Muscle of back (tissue), 13 donors: ENCODE measurements at places on chromosomes 2 and 18. TPM values are rescaled to one million over a fixed set of nuclear protein-coding genes. Genes with fewer than 3 reads are reported as not detected.

DNA sequence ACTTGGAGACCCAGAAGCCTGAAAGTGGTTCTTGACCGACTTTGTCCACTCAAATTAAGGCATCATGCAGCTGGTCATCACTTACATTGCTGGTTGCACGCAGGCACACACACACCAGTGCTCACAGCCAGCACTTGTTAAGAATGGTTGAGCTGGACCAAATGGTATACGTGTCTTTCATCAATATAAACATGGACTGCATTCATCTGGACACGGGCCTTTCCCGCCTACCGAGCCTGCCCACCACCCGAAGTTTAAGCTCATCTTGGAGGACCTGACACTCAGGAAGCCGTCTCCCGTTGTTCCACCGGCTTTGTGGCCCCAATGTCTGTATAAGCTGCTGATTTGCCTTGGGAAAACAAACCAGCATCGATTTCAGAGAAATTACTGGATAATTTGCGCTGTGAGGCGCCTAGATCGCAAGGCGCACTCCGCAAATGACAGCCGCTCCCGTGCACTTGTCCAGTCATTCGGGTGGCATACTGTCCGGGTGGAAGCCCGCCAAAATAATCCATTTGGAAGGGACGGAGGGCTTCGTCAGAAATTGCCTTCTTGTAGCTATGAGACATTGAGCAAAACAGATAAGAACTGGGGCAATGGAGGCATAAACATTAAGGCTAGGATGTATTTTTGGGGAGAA lies 40.1 kb upstream of the AKAIN1 start:
- no peak for DNase-seq

DNA sequence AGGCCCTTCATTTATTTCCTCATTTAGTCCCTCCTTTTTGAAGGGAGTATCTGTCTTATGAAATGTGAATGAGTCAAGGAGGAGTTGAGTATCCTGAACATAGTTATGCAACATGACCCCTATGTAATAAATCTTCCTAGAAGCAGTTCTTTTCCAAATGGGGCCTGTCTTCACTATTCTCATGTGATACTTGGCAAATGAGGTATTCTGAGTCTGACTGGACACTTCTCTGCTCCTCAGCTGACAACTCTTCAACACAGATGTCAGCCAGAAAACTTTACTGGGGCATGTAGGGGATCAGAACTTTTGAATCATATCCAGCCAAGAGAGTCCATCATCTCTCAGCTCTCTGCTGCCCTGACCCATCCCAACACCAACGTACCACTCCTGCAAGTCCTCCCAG lies 291.6 kb downstream of the ZNF385B start:
- peak; percentile 36 for DNase-seq

DNA sequence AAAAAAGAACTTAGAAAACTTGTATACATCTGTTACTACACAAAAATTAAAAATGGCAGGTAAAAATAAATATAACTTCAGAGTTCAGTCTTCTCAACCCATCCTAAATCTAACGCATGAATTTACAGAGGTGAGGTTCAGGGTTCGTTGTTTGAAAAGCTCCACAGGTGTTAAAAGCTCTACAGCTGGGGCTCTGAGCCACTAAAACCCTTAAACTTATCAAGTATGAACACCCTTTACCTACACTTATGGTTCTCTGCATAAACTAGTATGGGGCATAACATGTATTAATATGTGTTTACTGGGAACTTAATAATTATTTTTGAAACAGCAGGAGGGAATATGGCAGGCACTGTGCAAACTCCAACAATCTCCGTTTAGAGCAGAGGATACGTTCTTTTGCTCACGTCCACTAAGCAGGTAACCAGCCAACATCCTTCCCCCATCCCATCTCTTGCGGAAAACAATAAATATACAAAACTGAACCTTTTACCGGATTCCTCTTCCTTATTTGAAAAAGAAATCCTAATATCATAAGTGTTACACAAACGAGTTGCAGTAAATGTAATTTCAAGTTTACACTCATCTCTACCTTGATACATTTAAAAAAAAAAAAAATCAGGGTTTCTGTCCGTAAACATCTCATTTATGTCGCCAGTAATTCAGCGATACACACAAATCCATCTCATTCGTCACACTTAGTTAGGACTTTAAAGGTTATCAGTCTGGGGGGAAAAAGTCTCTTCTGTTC lies 1.3 kb downstream of the PIAS2 start:
- DNase-seq, result no peak

FMNL2 gene
- polyA plus RNA-seq, result 21.4 TPM

- DNase-seq, result no peak
These were observed 13.9 kb downstream of the PAX8 start for GRCh38 chr2:113264713-113265403.

GRCh38 chr18:34092796-34093195 lies 131.9 kb downstream of the NOL4 start:
- no peak for DNase-seq

DNA sequence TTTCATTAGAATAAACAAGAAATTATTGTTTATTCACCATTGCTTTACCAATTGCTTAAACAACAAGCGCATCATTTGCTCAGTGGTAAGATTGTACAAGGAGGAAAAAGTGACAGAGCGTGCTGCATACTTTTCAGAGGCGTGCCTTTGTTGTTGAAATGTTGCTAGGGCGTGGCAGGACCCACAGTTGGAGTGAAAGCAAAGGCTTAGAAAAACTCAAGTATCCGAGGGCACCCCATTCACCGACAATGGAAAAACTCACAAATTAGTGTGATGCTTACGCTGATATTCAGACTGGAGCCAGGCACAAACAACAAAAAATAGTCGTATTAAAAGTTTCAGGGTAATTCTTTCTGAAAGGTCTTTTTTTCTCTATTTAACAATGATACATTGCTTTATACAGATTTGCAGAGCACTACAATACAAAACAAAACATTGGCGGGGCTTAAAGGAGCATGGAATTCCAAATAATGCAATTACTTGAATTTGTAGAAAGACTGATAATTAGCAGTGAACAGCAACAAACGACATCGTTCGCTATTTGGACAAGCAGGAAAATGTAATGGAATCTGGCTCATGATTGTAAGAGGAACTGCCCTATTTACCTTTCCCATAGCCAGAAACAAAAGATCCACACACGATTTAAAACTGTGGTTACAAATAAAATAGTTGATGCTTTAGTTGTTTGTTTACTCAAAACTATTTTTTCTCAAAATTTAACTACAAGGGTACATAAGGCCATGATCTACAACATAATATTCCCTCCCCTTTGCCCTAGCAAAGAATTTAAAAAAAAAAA lies 37.8 kb upstream of the RTTN start:
- no peak for DNase-seq

HAUS1 gene
- 25.6 TPM for polyA plus RNA-seq

GRCh38 chr2:232491139-232491780 lies 3.6 kb upstream of the ECEL1 start:
- no peak for DNase-seq

GRCh38 chr2:234081970-234082822 lies 31.7 kb downstream of the SPP2 start:
- DNase-seq, result no peak

TNFAIP6 gene
- 10.2 TPM for polyA plus RNA-seq

DNA sequence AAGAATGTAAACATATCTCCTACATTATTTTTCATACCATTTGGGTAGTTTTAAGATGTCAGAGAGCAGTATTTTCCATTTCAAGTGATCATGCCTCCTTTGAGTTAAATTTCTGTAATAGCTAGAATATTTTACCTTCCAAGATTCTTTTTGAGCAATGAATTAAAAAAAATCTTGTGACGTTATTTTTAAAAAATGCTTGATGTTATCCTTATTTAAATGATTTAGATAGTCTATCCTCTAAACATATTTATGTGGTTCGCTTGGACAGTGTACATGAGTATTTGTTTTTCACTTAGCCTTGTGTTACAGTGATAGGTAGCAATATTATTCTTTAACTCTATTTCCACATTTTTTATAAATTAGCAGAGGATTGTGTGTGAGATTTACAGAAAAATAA lies 639.2 kb upstream of the CDH2 start:
- no peak for DNase-seq
